ENCODE measurements at places on chromosomes 5 and 9.

DNA sequence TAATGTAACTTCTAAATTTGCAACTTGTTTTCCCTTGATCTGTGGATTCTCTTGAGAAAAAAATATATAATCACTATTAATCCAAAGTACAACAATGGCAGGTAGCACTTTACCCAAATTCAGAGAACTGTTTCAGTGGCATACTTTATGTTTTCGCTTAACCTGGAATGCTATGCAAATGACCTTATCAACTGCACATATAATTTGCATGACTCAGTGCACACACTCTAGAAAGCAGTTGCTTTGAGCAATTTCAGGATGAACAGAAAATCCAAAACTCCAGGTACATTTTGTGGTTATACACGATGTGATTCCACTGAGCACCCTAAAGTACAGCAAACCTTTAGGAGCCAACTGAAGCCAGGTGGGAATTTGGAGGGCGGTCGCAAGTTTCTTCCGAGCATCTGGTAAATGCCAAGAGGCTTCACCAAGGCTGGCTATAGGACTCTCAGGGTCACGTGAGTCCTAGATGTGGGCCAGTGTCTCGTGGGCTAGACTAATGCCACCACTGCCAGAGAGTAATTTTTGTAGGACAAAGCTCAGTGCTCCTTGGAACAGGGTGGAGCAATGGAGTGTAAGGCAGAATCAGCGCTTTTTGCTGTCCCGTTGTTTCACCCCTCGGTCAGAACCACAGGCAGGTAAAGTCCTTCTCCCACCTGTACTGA, 37.3 kb downstream of the DMGDH start:
- H3K4me3 ChIP-seq = no peak overlapping the region
- H3K27ac ChIP-seq = no peak overlapping the region
- H3K27me3 ChIP-seq = peaks cover 3% of the 10 kb centered on the region
- DNase-seq = no peak
- H3K4me1 ChIP-seq = peaks cover 2% of the 10 kb centered on the region
- H3K36me3 ChIP-seq = no peaks in the 10 kb centered on the region

DNA sequence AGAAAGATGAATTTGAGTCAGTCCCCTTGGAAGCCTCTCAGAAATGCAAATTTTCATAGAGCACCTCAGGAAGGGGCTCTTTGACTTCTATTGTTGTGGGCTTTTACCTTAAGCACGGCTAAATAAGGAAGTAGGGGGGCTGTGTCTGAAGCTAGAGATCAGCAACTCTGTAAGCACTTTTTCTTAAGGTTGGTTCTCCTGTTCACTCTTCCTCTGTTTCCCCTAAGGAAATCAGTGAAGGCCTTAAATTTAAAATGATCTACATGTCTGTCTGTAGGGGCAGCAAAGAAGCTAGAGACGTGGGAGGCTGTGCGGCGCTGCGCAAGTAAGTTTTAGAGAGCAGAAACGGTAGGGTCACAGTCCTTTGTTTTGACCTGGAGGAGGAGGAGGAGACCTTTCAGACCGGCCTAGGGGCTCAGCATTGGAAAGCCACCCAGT, 1.2 kb upstream of the CDC14B start:
- no peaks in the 10 kb centered on the region for H3K27me3 ChIP-seq
- H3K4me3 ChIP-seq = no peak overlapping the region
- peak; percentile 43 for DNase-seq
- no peak overlapping the region for H3K27ac ChIP-seq

DNA sequence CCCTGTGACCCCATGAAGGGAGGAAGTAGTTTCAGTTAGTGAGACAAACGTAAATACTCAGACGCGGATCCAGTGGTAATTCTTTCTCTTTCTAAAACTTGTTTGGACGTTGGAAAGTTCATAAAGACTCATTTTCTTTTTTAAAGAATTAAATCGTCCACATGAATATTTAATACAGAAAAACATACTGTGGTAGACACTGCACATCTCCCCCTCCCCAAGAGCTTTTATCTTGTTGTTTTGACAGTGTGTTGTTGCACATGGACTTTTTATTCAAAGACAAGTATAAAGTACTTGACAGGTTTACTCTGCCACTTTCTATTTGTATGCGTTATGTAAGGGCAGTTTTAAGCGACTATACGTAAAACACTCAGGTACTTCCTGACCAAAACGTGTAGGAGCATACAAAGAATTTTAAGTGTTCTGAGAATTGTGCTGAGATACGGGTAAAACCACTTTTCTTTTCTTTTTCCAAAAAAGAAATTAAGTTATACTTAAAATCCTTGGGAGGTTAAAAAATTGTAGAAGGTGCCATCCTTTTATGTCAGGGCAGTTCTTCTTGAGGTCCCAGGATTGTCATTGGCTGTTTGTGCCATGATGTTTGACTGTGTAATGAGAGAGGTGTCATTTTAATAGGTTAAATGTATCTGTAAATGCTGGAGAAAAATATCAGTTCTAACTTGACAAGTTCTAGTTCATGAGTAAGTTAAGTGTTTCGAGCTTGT, 1.3 kb downstream of the NIPBL start:
- peak overlapping the region; percentile 89 for H3K4me3 ChIP-seq
- H3K4me1 ChIP-seq = no peaks in the 10 kb centered on the region
- H3K27ac ChIP-seq = peak overlapping the region; percentile 96
- H3K27me3 ChIP-seq = no peaks in the 10 kb centered on the region

DNA sequence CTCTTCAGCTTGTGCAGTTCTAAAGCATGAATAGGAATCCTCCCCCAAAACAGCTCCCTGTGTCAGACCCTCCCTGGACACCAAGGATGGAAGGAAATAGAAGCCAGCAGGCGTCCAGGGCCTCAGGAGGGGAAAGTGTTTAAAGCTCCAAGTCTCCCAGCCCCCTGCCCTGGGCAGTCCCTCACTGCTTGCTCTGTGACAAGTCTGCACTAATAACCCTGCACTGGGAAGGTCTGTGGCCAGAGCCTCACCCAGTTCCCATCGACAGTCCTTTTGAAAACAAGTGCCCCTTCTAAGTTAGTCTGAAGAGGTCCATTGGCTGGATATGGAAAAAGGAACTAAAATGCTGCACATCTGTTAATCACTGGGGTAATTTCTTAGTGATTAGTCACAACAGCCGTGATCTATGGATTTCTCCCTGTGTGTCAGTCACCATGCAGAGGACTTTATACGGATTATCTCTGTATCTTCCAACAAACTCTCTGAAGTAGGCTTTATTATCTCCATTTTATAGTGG, 195.3 kb downstream of the FBXL7 start:
- H3K36me3 ChIP-seq = no peaks in the 10 kb centered on the region
- peak overlapping the region; percentile 67 for H3K27ac ChIP-seq
- H3K4me1 ChIP-seq = peaks cover 9% of the 10 kb centered on the region
- no peak overlapping the region for H3K4me3 ChIP-seq
- DNase-seq = peak; percentile 73
- H3K27me3 ChIP-seq = no peaks in the 10 kb centered on the region

- peaks cover 46% of the 10 kb centered on the region for H3K36me3 ChIP-seq
- no peak for DNase-seq
- H3K4me3 ChIP-seq = no peak overlapping the region
- H3K27ac ChIP-seq = no peak overlapping the region
Measured at GRCh38 chr5:176408590-176408989, 7.7 kb downstream of the CLTB start.

GRCh38 chr5:98911280-98912040, 17.3 kb downstream of the CHD1 start:
- DNase-seq = peak; percentile 44
- H3K36me3 ChIP-seq = peaks cover 34% of the 10 kb centered on the region
- no peaks in the 10 kb centered on the region for H3K4me1 ChIP-seq
- no peak overlapping the region for H3K4me3 ChIP-seq
- H3K27ac ChIP-seq = no peak overlapping the region
- no peaks in the 10 kb centered on the region for H3K27me3 ChIP-seq

- H3K36me3 ChIP-seq = no peaks in the 10 kb centered on the region
- H3K27ac ChIP-seq = no peak within 1 kb of the TSS
- no peak for DNase-seq
- peak within 1 kb of the TSS; percentile 85 for H3K4me3 ChIP-seq
Measured at GRCh38 chr5:33936381-33937016, at the start of gene RXFP3. RXFP3 (plus strand) TSS chr5:33936386; CDS start chr5:33936741, 355 bp downstream.

DNA sequence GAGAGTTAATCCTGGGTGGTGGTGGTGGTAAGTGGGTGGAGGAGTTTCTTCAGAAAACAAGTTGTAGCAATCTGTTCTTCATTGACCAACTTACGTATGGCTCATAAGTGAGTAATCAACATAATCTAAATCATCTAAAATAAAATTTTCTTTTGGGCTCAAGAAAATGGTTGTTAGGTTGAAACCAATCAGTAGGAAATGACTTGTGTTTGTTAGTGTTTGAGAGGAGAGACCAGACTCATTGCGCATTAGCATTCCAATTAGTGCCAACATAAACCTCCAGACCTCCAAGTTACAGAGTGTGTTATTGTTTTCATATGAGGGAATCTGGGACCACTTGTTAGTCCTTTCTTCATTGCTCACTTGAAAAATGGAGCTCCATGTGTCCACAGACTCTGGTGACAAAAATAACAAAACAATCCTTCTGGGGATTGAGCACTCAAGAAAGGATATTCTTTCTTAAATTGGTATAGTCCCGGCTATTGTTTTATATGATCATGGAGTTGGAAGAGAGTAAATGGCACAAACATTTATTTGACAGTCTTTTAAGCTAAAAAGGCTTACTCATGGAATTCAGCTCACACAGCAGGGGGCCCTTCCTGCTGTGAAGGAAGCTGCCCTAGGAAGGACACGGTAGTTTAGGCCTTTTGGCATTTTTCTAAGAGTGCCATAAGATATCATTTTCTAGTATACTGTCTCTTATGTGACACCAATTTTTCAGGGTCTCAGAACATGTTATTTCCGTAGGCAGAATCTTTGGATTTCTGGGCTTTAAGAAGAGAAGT, 441.1 kb downstream of the EBF1 start:
- no peak overlapping the region for H3K4me3 ChIP-seq
- no peaks in the 10 kb centered on the region for H3K36me3 ChIP-seq
- H3K27ac ChIP-seq = no peak overlapping the region
- no peaks in the 10 kb centered on the region for H3K4me1 ChIP-seq

- H3K27ac ChIP-seq = peak overlapping the region; percentile 92
- H3K4me1 ChIP-seq = peaks cover 18% of the 10 kb centered on the region
- H3K36me3 ChIP-seq = peaks cover 8% of the 10 kb centered on the region
- H3K4me3 ChIP-seq = no peak overlapping the region
Measured at GRCh38 chr5:73826301-73827105, 200.5 kb downstream of the ARHGEF28 start.

- peak; percentile 55 for DNase-seq
- H3K36me3 ChIP-seq = no peaks in the 10 kb centered on the region
- H3K27ac ChIP-seq = peak overlapping the region; percentile 46
- no peaks in the 10 kb centered on the region for H3K27me3 ChIP-seq
- no peak overlapping the region for H3K4me3 ChIP-seq
Measured at GRCh38 chr5:9348401-9348996, 197.4 kb downstream of the SEMA5A start.

DNA sequence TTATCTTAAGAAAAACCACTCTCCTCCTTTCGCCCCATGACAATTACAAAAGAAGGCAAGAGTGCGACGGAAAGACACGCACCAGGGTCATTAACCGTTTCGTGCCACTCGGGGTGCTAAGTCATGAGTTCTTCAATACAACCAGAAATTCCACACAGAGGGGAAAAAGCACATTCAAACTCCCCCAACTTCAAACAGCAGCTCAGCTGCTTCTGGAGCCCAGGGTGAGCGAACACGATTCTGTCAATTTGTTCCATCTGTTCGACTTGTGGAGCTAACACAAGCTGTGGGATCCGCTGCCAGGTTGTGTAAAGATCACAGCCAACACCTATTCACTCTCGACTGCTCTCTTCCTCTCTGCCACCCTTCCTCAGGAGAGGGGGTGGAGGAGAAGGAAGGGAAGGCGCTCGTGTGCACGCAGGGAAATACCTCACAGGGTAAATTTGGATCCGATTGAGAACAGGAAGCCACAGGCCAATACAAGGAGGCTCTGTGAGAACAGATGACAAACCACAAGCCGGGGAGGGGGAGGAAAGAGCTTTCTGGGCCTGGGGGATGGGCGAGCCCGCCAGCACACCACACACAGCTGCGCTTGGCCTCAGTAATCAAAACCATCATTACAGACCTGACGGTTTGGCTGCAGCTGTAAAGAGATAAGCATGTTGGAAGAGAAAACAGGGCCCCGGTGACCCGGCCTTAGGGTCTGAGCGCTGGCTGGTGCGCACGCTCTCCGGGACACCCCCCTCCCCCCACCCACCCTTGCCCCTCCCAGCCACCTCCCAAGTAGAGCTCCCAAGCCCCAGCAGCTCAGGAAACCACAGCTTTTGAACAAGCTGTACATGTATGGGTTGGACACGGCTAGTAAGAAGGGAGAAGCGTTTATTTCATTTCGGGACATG, 54.3 kb downstream of the PTCH1 start:
- peak overlapping the region; percentile 74 for H3K4me3 ChIP-seq
- DNase-seq = peak; percentile 95
- no peaks in the 10 kb centered on the region for H3K27me3 ChIP-seq
- peaks cover 33% of the 10 kb centered on the region for H3K36me3 ChIP-seq
- H3K27ac ChIP-seq = peak overlapping the region; percentile 71

GRCh38 chr5:83516377-83516776, 44.8 kb downstream of the VCAN start:
- no peak overlapping the region for H3K4me3 ChIP-seq
- no peaks in the 10 kb centered on the region for H3K27me3 ChIP-seq
- peak; percentile 30 for DNase-seq

- peaks cover 12% of the 10 kb centered on the region for H3K27me3 ChIP-seq
- no peak overlapping the region for H3K27ac ChIP-seq
- no peaks in the 10 kb centered on the region for H3K36me3 ChIP-seq
- H3K4me3 ChIP-seq = peak overlapping the region; percentile 78
- DNase-seq = peak; percentile 77
Measured at GRCh38 chr9:2620919-2621721, 467 bp upstream of the VLDLR start.

DNA sequence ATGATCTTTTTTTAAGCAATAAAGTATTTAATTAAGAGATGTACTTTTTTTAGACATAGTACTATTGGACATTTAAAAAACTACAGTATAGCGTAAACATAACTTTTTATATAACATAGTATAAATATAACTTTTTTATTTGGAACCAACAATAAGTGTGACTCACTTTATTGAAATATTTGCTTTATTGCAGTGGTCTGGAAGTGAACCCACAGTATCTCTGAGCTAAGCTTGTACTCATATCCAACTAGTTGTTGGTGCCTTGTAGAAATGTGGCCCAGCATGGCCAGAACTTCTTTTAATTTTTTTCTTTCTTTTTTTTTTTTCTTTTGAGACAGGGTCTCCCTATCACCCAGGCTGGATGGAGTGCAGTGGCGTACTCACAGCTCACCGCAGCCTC, 61.5 kb upstream of the GALNT10 start:
- H3K4me1 ChIP-seq = no peaks in the 10 kb centered on the region
- H3K27me3 ChIP-seq = peaks cover 14% of the 10 kb centered on the region
- no peak for DNase-seq
- no peak overlapping the region for H3K4me3 ChIP-seq
- H3K36me3 ChIP-seq = no peaks in the 10 kb centered on the region

GRCh38 chr9:136028760-136029470, 66.2 kb downstream of the NACC2 start:
- H3K27ac ChIP-seq = no peak overlapping the region
- DNase-seq = no peak
- H3K27me3 ChIP-seq = no peaks in the 10 kb centered on the region
- H3K36me3 ChIP-seq = no peaks in the 10 kb centered on the region

- H3K36me3 ChIP-seq = no peaks in the 10 kb centered on the region
- peak; percentile 30 for DNase-seq
- peaks cover 3% of the 10 kb centered on the region for H3K4me1 ChIP-seq
- no peaks in the 10 kb centered on the region for H3K27me3 ChIP-seq
- no peak overlapping the region for H3K4me3 ChIP-seq
Measured at GRCh38 chr5:139495638-139496435, 13.3 kb upstream of the STING1 start.

GRCh38 chr5:10441992-10442435, 335 bp downstream of the ROPN1L start:
- peaks cover 24% of the 10 kb centered on the region for H3K36me3 ChIP-seq
- peaks cover 10% of the 10 kb centered on the region for H3K4me1 ChIP-seq
- no peak overlapping the region for H3K27ac ChIP-seq

All from mesenchymal stem cell (in vitro differentiated cells and primary cell).